ENCODE measurements at places on chromosomes 5 and 9. TPM values are rescaled to one million over a fixed set of nuclear protein-coding genes. Genes with fewer than 3 reads are reported as not detected.
A peak's percentile ranks its signal among the peaks of the same experiment; 100 is the strongest.

GRCh38 chr5:167030500-167031120 is 1260.8 kb upstream of the WWC1 start:
- peak; percentile 14 for DNase-seq
- H3K4me1 ChIP-seq, result no peaks in the 10 kb centered on the region
- no peak overlapping the region for H3K27ac ChIP-seq
- no peak overlapping the region for H3K4me3 ChIP-seq

GRCh38 chr5:114447084-114447773 is 85.4 kb downstream of the KCNN2 start:
- no peaks in the 10 kb centered on the region for H3K27me3 ChIP-seq
- H3K36me3 ChIP-seq, result no peaks in the 10 kb centered on the region
- DNase-seq, result no peak
- H3K4me1 ChIP-seq, result peaks cover 6% of the 10 kb centered on the region
- no peak overlapping the region for H3K4me3 ChIP-seq
- H3K27ac ChIP-seq, result no peak overlapping the region

GRCh38 chr5:78162253-78162862 is 132.1 kb downstream of the AP3B1 start:
- peak; percentile 47 for DNase-seq
- no peaks in the 10 kb centered on the region for H3K4me1 ChIP-seq
- no peaks in the 10 kb centered on the region for H3K27me3 ChIP-seq
- no peak overlapping the region for H3K4me3 ChIP-seq
- H3K27ac ChIP-seq, result no peak overlapping the region

- no peaks in the 10 kb centered on the region for H3K36me3 ChIP-seq
- no peak overlapping the region for H3K27ac ChIP-seq
- no peaks in the 10 kb centered on the region for H3K27me3 ChIP-seq
- no peak overlapping the region for H3K4me3 ChIP-seq
- no peaks in the 10 kb centered on the region for H3K4me1 ChIP-seq
- no peak for DNase-seq
These were observed 20.1 kb downstream of the DIAPH1 start for GRCh38 chr5:141598391-141599345.

ACOT12 gene
- total RNA-seq, result 10.2 TPM

PDE8B gene
- total RNA-seq, result 9.2 TPM

- H3K36me3 ChIP-seq, result no peaks in the 10 kb centered on the region
- no peak overlapping the region for H3K4me3 ChIP-seq
- H3K4me1 ChIP-seq, result peaks cover 15% of the 10 kb centered on the region
- no peaks in the 10 kb centered on the region for H3K27me3 ChIP-seq
These were observed 22.4 kb downstream of the MVB12B start for GRCh38 chr9:126348911-126349550.

DNA sequence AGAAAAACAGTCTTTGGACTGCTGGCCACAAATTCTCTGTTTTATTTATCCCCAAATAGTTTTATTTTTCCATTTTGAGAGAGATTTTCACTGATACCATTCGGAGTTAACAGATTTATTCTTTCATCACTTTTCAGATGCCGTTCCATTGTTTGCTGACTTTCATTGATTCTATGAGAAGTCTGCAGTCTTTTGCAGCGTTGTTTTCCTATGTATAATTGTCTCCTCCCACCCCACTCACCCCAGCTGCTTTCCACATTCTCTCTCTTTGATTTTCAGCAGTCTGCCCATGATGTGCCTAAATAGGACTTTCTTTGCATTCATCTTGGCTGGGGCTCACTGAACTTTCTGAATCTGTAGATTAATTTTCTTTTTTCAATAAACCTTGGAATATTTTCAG is 107.6 kb downstream of the C9orf50 start:
- H3K36me3 ChIP-seq, result no peaks in the 10 kb centered on the region
- H3K27ac ChIP-seq, result no peak overlapping the region
- no peak for DNase-seq
- H3K27me3 ChIP-seq, result no peaks in the 10 kb centered on the region
- no peaks in the 10 kb centered on the region for H3K4me1 ChIP-seq

DNA sequence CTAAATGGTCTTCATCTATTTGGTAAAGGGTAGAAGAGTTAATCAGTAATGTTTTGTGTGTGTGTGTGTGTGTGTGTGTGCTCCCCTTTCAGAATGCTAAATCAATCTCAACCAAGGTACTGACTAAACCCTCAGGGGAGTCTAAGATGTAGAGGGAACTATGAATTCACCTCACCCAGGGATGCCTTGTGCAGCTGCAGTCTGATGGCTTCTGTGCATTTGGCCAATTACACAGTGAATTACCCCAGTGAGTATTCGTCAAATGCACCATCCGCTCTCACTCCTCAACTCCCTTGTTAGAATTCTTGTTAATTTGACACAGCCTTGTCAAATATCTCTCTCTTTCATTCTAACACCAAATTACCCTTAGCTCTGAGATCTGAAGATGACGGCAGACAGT is 234.6 kb downstream of the GABRB2 start:
- H3K36me3 ChIP-seq, result no peaks in the 10 kb centered on the region
- H3K4me1 ChIP-seq, result no peaks in the 10 kb centered on the region
- H3K4me3 ChIP-seq, result no peak overlapping the region
- H3K27ac ChIP-seq, result no peak overlapping the region
- H3K27me3 ChIP-seq, result no peaks in the 10 kb centered on the region

- H3K36me3 ChIP-seq, result no peaks in the 10 kb centered on the region
- H3K4me3 ChIP-seq, result no peak overlapping the region
These were observed 1225.2 kb downstream of the PTPRD start for GRCh38 chr9:9387511-9388115.

ZNF883 gene
- total RNA-seq, result 2.8 TPM

All from hepatocyte (in vitro differentiated cells).